ENCODE measurements at places on chromosomes 6 and 20. TPM values are rescaled to one million over a fixed set of nuclear protein-coding genes. Genes with fewer than 3 reads are reported as not detected.

DNA sequence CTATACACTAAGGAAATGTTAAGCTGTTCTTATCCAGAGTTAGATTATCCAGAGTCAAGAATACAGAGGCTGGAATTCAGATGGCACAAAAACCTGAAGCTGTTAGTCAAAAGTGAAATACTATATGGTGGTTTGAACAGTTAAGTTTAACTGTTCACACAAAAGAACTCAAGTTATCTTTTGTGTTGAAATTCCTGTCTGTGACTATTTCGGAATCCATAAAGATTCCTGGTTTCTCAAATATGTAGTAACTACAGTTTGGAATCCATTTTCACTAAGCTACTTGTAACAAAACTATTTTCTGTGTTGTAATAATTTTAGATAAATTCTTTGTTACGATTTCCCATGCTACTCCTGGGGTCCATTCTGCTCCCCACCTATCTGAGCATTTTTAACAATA lies 24.5 kb downstream of the FIG4 start:
- DNase-seq = no peak

GRCh38 chr20:2163757-2164156 lies 62.1 kb downstream of the STK35 start:
- peak; percentile 25 for DNase-seq

Gene RSPH9
- total RNA-seq = 0.19 TPM

- no peak for DNase-seq
Measured at GRCh38 chr20:23248461-23248882, 102.1 kb upstream of the NXT1 start.

Gene MYL9
- total RNA-seq = 2,680 TPM

DNA sequence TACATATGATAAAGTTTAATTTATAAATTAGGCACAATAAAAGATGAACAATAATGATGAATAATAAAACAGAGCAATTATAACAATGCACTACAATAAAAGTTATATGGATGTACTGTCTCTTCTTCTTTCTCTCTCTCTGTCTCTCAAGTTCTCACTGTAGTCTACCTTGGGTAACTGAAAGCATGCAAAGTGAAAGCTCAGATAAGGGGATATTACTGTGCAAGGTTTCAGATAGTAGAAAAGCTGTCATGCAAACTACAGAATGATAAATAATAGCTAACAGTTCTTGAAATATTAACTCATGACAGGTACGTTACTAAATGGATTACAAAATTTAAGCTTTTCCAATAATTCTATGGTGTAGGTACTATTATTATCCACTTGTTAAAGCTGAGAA lies 311.9 kb upstream of the PRDM1 start:
- no peak for DNase-seq

DNA sequence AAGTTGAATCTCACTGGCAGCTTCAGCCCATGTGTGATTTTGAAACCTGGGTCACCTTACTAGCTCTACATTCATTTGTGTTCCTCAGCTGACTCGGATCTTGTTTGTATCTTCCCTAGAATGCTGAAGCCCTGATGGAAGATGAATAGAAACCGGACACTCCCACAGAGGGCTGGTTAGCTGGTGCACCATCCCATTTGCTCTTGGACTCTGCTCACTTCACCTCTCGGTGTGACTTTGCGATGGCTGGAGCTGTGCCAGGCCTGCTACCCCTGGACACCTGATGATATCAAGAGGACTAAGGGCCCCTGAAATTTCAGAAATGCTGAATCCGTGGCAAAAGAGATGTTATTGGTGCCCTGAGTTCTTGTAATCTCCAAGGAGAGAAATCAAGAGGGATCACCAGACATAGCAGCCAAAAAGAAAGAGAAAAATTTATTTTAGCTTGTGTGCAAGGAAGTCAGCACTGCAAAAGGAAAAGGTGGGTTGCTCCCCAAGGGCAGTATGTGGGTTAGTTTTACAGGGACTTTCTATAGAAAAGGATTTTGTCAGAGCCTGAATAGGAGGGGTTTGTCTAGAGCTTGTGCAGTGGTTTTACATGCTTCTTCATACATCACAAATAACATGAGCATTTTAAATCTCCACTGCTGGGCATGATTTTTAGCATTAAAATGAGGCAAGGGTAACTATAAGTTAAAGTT lies 426.3 kb upstream of the NOX3 start:
- DNase-seq = no peak

- no peak for DNase-seq
Measured at GRCh38 chr6:18675881-18676280, 288.7 kb downstream of the RNF144B start.

DNA sequence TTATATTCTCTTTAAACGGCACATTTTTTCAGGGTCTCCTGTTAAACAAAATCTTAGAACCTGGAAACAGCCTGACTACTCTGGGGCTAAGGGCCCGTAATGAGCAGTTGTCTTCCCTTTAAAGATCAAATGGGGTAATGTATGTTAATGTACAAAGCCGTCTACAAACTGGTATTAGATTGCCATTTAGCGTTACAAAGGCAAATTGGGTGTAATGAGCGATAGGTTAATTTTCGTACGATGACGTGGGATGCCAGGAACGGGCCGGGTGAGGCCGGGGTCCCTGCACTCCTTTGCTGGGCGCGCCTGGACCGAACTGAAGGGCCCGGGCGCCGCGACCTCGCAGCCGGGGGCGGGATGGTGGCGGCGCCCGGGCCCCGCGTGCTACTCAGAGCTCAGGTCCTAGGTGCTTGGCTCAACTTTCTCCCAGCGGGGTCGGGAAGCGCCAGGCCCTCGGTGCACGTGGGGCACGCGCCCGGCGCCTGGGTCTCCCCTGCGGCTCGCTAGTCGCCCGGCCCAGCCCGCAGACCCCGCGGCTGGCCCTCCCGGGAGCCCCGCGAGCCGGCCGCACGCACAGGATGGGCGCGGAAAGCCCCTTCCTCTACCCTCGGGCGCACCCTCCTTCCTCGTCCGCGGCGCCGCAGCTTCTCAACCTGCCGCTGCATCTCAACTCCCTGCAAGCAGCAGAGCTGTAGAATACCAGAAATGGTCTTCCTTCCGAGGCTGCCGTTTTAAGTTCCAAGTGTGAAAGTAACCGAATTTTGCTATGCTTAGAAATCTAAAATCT lies 5.9 kb downstream of the NKX2-4 start:
- DNase-seq = no peak

- no peak for DNase-seq
Measured at GRCh38 chr6:113732384-113732966, 124.7 kb upstream of the MARCKS start.
